Effector CD4-positive, alpha-beta T cell (primary cell): ENCODE measurements at places on chromosomes 6 and 20.
A peak's percentile ranks its signal among the peaks of the same experiment; 100 is the strongest.

GRCh38 chr6:27757307-27757706 is 154.9 kb downstream of the OR2B2 start:
- peak; percentile 31 for DNase-seq

DNA sequence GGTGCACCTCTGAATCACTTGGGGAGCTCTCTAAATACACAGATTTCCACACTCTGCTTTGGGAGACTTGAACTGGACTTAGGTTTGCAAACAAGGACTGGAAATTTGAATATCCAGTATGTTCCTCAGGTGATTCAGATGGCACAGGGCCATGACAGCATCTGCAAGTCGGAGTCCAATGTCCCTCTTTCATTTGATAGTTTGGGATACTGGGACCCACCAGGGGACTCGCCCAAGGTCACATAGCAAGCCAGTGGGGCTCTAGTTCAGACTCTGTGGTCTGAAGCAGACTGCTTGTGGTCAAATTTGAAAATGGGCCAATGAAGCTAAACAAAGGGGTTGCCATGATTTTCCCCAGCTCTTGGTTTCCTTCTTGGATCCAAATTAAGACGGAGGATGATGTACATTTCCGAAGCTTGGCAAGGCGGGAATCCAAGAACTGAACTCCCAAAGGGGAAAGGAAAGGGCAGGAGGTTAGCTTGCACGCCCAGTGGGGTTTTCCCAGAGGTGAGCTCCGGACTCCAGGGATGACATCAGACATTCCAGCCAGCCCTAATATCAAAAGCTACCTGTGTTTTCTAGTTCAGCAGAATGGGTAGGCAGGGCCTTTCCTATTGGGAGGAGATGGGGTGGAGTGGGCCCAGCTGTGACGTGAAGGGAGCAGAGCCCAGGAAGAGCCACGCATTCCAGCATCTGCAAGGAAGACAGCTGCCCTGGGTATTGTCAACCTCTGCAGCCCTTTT is 3.4 kb upstream of the SYS1 start:
- no peak for DNase-seq

GRCh38 chr20:40757087-40757486 is 68.1 kb upstream of the MAFB start:
- no peak for DNase-seq

GRCh38 chr6:133396233-133396983 is 155.3 kb downstream of the EYA4 start:
- DNase-seq: no peak

DNA sequence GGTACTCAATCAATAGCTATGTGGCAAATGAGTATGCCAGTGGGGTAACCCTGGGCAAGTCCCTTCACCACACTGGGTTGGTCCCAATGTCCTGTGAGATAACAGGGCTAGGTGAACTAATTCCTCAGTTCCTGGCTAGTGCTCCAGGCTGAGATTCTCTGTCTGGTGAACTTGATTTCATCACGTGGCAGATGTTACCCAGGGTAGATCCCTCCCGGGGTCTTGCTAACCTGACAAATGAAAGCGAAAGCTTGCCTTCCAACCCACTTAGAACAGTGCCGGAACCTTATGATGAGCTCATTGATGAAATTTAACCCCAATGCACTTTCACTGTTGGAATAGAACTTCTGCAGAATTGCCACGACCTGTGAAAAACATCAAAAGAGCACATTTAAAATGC is 6.6 kb upstream of the ANKRD60 start:
- no peak for DNase-seq

DNA sequence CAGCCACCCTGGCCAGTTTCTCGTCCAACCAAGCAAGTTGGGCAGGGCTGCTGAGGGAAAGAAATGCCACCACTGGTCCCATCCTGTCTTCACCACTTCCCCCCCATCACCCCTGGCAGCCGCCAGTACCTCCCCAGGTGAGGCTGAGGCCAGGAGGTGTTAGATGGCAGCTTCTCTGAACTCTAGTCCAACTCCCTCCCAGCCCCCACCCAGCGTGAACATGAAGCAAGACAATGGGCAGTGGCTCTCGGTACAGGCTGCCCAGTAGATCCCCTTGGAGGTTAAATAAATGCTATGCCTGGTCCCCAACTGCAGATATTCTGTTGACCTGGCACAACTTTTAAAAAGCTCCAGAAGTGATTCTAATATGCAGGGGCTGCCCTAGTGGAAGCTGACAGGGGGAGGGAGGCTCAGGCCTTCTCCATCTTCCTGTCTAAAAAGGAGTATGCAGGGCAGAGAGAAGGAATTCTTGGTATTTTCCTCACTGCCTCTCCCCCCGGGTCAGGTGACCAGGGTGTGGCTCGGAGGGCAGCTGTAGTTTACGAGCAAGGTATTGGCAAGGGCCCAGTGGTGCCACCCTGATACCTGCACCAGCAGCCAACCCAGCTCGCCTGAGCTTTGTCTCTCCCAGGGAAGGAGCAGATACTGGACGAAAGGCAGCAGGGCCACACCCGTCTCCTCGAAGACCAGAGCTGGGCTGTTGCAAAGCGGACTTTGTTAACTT is 25.7 kb downstream of the KCNK5 start:
- DNase-seq: no peak

GRCh38 chr6:109770047-109770446 is 79.0 kb downstream of the FIG4 start:
- no peak for DNase-seq

DNA sequence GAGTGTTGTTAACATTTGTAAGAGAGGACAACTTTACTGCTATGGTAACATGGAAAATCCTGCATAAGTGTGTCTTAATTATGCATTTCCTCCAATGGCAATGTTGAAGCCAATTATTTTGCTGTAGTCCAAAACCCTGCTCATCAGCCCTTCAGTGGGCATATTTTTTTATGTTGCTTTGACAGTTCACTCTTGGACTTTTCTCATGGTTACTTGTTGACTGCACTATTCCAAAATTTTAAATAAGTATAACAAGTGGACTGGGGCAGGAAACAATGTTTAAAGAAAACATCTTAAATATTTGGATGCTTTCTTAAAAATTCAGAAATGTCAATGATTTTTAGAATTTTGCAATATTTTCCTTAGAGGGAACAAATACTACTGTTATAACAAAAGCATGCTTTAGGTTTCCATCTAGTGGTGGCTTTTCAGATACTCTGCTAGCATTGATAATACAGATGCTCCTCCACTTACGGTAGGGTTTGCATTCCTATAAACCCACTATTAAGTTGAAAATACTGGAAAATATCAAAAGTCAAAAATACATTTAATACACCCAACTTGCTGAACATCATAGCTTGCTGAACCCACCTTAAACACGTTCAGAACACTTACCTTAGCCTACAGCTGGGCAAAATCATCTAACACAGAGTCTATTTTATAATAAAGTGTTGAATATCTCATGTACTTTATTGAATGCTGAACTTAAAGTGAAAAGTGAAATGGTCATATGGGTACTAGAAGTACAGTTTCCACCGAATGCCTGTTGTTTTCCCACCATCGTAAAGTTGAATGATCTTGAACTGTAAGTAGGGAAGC is 86.4 kb downstream of the ADGRG6 start:
- DNase-seq: no peak

DNA sequence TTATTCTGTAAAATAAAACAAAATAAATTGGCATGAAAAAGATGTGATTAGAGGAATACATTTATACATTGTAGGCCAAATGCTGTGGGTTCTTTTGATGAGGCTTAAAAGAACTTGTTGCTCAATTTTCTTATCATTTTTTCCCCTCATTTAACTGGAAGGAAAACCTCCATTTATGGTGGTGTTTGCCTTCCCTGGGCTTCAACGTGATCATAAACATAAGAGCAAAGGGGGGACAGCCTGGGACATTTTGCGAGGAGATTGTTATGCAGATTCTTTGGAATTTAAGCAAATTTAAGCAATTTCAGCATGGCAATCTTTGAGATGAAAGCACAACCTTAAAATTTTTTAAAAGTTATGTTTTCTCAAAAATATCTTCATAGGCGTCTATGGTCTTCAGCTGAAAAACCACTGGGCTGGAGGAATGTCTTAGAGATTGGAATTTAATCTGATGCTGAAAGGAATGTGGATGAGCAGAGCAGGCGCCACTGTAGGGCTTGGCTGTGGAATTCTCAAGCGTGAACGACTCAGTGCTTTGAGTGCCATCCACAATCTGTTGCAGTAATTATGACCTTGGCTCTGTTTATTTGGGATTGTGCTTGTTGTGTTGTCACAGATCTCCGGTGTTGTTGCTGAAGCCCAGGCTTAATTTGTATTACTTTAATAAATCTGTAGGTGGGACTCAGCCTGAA is 149.4 kb upstream of the MLIP start:
- DNase-seq: no peak

DNA sequence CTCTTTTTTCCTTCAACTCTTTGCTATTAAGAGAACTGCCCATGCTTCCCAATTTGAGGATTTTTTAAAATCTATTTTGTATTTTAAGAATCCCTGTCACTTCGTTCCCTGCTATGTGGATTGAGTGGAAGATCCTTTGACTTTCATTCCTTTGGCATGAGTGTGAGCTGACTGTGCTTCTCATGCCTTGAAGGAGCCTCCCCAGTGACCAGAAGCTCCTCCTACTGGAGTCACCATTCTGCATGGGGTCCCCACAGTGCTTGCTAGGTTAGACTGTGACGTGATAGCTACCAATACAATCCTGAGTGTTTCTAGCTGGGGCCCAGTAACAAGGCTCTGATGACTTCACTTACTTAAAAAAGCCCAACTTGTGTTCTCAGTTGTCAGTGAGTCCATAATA is 104.4 kb upstream of the LAMP5 start:
- no peak for DNase-seq

GRCh38 chr6:93644611-93645010 is 225.3 kb upstream of the EPHA7 start:
- no peak for DNase-seq

DNA sequence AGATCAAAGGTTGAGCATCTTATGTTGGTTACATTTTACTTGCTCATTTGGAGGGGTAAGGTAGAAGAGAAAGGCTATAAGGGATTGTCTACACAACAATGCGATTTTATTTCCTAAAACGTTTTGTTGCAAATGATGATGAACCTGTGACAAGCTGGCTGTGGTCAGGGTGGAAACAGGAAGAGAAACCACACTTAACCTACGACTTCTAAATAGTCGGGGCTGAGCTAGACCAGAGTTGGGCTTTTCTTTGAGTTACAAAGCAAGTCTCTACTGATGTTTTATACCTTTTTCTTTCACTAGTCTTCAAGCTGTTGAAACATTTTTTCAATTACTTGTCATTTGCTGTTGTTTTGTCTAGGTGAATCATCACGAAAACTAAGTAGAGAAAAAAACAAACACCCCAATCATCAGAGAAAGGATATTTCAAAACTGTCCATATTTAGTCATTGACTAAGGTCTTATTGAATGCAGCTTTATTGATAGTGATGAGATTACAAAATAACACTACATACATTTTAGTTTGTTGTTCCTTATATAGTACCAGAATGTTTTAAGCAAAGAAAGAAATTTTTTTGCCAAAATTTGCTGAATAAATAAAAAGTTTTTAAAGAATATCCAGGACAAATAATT is 18.0 kb downstream of the KLHL31 start:
- DNase-seq: peak; percentile 13

GRCh38 chr6:168929871-168930450 is 323.7 kb downstream of the THBS2 start:
- DNase-seq: no peak

- no peak for DNase-seq
Measured at GRCh38 chr6:106473812-106474211, 113.3 kb downstream of the CRYBG1 start.

DNA sequence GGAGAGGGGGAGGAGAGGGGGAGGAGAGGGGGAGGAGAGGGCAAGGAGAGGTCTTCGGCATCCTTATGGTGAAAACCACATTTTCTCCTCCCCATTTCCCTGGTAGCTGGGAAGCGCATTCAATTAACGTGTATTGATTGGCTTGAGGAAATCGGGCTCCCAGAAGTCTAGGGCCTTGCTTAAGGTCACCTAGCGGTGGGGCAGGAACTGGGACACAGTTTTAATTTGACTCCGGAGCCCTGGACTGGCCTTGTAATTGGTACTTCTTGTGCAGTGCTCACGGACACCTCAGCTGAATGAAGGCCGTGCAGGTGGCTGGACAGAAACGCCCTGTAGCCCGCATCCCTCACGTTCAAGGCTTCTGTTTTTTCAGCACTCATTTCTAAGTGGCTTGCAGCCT is 42.8 kb downstream of the CTCFL start:
- no peak for DNase-seq

DNA sequence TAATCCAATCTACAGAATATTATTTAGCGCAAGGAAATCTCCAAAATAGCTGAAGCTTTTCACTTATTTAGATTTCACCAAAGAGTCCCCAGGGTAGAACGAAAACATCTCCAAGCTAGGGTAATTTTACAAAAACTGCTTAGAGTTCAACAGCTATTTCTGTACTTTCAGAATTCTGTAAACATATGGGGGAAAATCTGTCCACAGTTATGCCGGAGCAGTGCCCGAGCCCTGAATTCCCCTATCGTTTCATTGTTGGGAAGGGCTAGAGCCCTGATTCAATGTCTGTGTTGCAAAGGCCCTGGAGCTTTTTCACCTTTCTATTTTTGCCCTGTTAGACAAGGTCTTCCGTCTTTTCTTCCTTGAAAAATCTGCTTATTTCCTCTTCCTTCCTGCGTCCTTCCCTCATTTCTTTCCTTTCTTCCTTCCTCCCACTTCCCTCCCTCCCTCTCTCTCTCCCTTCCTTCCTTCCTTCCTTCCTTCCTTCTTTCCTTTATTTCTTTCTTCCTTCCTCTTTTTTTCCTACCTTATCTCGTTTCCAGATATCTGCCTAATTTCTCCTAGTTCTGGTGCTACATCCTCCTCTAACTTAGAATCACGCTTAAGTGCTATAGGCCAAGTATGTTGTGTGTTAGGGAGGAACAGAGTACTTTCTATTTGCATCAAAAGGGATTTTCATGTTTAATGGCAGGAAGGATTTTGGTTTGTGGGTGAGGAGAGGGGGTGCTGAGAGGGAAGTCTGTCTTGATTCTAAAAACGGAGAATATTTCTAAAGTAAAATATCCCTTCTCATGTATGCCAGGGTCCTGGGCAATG is 122.5 kb upstream of the BMP2 start:
- no peak for DNase-seq

- DNase-seq: no peak
Measured at GRCh38 chr6:75532521-75532920, 38.9 kb upstream of the FILIP1 start.

GRCh38 chr6:44107017-44107416 is 20.2 kb downstream of the MRPL14 start:
- no peak for DNase-seq

- no peak for DNase-seq
Measured at GRCh38 chr6:165653196-165653595, 9.8 kb downstream of the PDE10A start.

DNA sequence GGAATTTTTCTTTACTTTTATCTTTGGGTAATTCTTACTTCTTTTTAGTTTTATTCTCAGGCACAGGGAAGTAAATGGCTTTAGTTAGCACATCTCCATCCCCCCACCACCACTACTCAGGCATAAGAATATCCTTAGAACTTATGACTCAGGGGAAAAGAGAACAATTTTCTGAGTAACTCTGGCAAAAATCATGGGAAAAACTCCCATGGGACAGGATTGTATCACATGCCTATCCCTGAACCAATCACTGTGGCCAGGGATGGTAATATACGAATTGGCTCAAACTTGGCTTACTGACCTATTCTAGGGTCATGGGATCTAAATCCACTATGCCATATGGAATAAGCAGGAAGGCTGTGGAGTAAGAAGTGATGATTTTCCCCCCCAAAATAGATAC is 339.1 kb downstream of the BTBD3 start:
- DNase-seq: no peak

- DNase-seq: no peak
Measured at GRCh38 chr6:69881322-69882151, 15.2 kb downstream of the COL19A1 start.
